DMS 273 treated with DMSO at 0.1 percent for 48 hours (cell line): ENCODE measurements at places on chromosomes 13 and 19.
A peak's percentile ranks its signal among the peaks of the same experiment; 100 is the strongest.

DNA sequence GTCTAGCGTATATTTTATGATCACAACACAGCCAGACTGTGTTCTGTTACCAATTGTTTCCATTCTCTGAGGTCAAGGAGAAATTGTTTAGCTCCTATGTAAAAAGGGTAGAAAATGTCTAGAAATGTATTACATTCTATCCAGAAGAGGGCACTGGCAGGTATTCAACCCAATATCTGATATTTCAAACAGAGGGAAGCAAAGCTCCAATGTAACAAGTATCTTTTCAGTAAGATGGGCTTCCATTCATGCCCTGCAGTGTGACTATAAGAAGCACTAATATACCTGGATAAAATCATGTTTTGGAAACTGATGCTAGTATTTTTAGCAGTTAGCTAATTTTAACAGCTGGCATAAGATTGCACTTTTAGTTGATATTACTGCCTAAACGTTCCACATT, 312.7 kb downstream of the FGF14 start:
- DNase-seq, result no peak

GRCh38 chr13:113364901-113365582, 1.1 kb upstream of the GRTP1 start:
- no peak for DNase-seq

GRCh38 chr19:45076851-45077730, 813 bp upstream of the ZNF296 start:
- no peak for DNase-seq

GRCh38 chr13:36130193-36130551, 1.0 kb downstream of the DCLK1 start:
- no peak for DNase-seq

DNA sequence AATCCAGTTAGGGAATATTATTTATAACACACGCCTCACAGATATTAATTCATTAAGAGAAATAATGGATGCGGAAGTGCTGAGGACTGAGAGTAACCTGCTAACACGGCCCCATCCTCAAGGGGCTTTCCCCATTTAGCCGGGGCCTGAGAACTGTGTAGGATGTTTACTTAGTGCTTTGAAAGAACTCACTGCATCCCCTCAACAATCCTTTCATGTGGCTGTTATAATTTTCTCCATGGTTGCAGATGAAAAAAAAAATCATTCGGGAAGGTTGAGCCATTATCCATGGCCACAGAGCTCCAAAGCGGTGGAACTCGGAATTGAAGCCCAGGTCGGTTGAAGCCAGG, 98.2 kb downstream of the ING1 start:
- no peak for DNase-seq

- DNase-seq, result no peak
Measured at GRCh38 chr13:24279327-24280110, 29.9 kb upstream of the C1QTNF9 start.

DNA sequence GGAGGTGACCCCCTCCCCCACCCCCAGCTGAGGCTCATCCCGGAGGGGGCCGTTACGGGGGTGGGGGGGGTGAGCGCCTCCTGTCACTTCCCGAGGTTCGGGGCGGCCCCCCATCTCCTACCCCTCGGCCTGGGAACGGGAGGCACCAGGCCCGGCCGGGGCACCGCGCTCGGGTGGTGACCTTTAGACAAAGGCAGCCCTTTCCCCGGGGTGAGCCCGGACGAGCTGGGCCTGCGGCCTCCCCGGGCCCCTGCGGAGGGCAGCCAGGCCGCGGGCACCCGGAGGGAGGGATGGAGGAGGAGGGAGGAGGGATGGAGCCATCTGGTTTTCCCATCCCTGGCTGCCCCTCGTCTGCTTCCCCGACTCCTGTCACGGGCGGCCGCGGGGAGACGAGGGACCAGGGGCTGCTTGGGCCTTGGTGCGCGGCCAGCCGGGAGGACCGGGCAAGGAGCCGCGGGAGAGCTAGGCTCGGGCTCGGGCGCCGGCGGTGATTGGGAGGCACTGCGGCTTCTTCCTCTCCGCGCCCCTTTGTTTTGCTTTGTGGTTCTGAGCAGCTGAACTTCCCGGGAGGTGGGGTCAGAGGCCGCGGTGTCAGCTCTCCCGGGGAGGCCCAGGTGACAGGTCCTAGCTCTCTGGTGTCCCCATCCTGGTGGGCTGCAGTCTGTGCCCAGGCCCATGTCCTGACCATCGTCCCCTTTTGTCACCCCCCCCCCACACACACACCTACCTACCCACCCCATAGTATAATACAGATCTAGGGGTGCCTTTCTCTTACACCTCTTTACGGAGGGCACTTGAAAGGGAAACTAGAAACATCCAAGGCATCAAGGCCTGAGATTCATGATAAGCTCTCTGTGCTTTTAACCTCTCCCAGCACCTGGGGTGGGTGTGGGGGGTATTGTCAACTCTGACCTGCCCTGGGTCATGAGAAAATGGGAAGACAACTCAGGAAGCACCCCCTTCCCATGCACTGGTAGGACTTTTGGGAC, 1.3 kb downstream of the BICRA start:
- DNase-seq, result no peak

DNA sequence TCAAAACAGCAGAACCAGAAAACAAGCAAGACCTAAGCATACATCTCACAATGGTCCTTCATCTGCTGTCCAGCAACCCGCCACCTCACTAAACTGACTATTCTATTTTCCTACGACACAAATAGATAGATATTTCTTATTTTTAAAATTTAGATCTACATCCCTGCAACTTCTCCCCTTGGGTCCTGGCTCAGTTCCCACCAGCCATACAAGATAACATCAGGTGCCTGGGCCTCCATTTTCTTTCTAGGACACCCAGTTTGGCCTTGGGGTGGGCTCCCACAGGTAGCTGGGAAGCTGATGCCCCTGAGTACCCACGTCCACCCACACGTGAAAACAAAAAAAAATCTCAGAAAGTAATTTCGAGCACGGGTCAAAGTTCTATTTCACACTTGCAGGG, 47.6 kb downstream of the TGDS start:
- no peak for DNase-seq

GRCh38 chr13:75469047-75469446, 12.9 kb downstream of the TBC1D4 start:
- no peak for DNase-seq

GRCh38 chr13:89746554-89746953, 1600.9 kb upstream of the MIR17HG start:
- DNase-seq, result no peak

DNA sequence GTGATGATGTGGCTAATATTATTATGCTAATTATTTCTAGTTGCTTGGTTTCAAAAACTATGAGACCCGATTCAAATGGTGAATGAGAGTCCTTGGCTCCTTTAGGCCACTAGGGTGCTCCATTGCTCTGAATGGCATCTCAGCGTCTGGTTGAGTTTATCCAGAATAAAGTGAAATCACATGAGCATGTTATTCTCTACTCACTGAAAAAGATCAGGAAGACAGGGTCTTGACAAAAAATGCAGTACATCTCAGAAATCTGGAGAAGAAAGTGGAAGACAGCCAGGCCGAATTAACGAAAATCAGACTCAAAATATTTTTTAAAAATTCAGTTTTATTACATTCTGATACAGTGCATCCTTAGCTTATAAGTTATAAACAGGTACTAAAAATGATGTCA, 516.2 kb downstream of the MYO16 start:
- no peak for DNase-seq

DNA sequence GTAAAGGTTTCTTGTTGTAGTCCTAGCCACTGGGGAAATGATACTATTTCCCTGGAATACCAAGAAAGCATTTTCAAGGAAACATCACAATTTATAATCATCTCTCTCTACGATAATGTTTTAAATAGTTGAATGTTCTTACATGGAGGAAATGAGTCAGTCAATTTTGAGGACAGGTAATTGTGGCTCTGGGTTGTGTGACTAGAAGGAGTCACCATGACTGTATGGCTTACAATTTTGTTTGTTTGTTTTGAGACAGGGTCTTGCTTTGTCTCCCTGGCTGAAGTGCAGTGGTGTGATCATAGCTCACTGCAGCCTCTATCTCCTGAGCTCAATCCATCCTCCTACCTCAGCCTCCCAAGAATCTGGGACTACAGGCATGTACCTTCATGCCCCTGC, 47.4 kb downstream of the COG3 start:
- no peak for DNase-seq

DNA sequence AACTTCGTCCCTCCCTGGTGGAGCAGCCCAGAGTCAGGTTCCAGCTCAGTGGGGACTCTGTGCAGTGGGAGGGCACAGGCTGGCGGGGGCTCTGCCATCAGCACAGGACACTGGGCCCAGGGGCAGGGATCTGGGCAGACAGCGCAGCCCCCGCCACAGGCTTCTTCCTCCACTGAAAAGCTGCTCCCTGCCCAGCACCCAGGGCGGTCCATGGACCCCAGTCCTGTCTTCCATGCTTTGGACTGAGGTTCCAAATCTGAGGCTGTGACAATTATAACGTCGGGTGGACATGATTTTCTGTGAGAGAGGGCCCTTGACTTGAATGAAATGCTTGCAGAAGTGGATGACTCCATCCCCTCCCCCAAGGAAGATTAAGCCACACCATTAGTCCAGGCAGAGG, 21.2 kb upstream of the NCCRP1 start:
- no peak for DNase-seq

- no peak for DNase-seq
Measured at GRCh38 chr19:14107581-14108461, 9.7 kb downstream of the PRKACA start.

DNA sequence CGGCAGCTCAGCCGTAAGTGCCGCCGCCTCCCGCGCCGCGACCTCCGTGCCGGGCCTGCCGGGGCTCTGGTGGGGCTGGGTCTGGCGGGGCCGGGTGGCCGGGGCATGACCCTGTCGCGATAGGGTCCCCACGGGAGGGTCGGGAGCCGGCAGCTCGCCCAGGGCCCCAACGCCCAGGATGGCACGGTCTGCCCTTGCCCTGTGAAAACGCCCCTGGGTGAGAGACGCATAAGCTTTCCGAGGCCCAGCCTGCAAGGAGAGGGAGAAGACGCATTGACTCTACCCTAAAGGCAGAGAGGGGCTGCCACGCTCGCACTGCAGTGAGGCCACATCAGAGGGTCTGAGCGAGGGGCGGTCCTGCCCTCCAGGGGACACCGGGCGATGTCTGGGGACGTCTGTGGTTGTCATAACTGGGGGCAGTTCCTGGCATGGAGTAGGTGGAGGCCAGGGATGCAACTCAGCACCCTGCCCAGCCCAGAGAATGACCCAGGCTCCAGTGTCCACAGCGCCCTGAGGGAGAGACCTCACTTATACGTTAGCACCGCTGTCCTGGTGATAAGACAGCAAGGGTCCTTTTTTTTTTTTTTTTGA, 539 bp downstream of the ZNF554 start:
- DNase-seq, result no peak

DNA sequence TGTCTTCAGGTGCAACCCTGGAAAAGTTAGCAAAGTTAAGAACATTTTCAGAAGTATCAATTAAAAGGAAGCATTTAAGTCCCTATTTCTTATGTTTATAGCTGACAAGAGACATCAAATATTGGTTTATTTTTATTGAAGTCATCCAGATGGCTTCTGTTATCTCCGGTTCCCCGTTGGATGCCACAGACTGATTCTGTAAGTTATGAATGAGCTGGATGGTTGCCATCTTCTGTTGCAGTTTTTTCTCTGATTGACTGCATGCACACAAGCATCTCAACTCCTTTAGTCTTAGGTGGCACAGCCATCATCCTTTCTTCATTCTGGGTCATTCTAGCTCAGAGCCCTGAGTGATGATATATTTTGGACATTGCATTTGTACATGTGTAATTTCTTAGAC, 10.6 kb upstream of the OXGR1 start:
- no peak for DNase-seq

- DNase-seq, result peak; percentile 9
Measured at GRCh38 chr13:41107104-41107571, 25.5 kb downstream of the KBTBD6 start.
